ENCODE measurements at places on chromosomes 2 and 18.
A peak's percentile ranks its signal among the peaks of the same experiment; 100 is the strongest.

- no peak for DNase-seq
Measured at GRCh38 chr2:241886840-241887447, 17.4 kb downstream of the RTP5 start.

- no peak for DNase-seq
Measured at GRCh38 chr2:229591611-229592010, 122.7 kb downstream of the DNER start.

DNA sequence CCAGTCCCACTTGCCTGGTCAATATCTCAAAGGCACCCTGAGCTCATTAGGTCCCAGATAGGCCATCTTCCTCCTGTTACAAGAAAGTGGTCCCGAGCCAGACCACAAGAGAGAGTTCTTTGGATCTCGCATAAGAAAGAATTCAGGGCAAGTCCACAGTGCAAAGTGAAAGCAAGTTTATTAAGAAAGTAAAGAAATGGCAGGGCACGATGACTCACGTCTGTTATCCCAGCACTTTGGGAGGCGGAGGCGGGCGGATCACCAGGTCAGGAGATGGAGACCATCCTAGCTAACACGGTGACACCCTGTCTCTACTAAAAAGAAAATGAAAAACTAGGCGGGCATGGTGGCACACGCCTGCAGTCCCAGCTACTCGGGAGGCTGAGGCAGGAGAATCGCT is 10.8 kb upstream of the SMAD7 start:
- no peak for DNase-seq

- DNase-seq = no peak
Measured at GRCh38 chr2:25306777-25307368, 34.9 kb downstream of the DNMT3A start.

- DNase-seq = no peak
Measured at GRCh38 chr2:175976391-175977157, 25.5 kb downstream of the LNPK start.

- no peak for DNase-seq
Measured at GRCh38 chr18:79948719-79949411, 2.6 kb downstream of the SLC66A2 start.

DNA sequence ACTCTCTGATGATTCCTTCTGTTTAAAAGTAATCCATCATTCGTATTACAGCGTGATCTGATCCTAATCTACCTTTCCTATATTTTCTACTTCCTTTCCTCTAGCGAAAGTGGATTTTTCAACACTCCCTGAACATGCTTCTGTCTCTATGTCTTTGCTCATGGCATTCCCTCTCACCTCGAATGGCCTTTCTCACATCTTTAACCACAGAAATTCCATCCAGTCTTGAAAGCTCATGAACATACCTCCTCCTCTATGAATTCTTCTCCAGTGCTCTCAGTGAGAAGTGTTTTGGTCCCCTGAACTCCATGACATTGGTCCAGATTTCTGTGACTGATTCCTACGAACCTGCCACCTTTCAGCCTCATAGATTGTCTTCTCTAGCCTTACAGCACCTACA is 323.2 kb downstream of the RAD51AP2 start:
- DNase-seq = no peak

- no peak for DNase-seq
Measured at GRCh38 chr2:237866101-237866621, 6.7 kb downstream of the RAMP1 start.

DNA sequence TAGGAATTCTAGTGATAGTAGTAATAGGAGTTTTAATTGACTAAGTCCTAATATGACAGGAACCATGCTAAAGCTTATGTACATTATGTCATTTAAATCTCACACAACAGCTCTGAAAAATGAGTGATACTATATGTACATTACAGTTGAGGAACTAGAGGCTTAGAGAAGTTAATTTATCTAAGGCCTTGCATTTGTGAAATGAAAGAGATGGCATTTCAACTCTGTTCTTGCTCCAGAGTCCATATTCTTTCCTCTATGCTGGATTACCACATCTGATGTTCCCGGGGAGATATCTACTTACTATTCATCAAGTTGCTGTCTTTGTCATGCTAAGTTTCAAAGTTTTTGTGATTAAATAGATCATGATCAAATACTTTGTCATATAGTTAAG is 5.7 kb downstream of the AGPS start:
- DNase-seq = no peak

- no peak for DNase-seq
Measured at GRCh38 chr2:231357048-231357447, 38.5 kb upstream of the B3GNT7 start.

DNA sequence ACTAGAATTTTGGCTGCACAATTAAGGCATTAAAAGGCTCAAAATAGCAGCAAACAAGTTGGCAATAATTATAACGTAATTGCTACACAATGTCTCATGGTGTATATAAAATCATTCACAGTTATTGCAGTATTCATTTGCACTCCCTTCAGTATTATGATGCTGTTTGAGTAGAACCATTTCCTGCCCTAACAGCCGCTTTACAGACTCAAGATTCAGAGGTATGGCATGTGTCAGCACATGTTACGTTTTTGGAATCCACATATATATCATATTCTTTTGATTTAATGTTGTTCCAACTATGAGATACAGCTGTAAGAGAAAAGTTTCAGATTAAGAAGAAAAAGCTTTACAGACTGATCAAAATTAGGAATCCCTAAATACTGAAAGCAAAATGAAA is 56.3 kb upstream of the NCKAP5 start:
- no peak for DNase-seq

GRCh38 chr2:20135631-20136050 is 84.2 kb upstream of the LAPTM4A start:
- no peak for DNase-seq

GRCh38 chr18:43870626-43871025 is 593.3 kb upstream of the SYT4 start:
- DNase-seq = no peak

GRCh38 chr2:163919717-163920116 is 183.9 kb upstream of the FIGN start:
- no peak for DNase-seq

DNA sequence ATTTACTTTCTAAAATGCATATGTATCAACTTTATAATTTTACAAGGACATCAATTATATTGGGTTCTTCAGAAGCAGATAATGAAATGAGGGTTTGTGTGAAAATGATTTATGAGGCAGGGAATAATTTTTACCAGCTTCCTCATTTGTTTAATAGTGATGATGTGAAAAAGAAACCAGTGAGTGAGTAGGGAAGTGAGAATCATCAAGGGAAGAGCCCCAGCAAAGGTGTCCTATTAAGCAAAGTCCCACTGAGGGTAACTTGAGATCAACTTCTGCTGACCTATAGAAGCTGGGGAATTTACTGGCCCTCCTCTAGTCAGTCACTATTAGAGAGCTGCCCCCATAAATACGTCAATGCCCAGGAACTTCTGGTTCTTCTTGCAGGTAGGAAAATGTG is 266.8 kb upstream of the LYPD1 start:
- DNase-seq = no peak

DNA sequence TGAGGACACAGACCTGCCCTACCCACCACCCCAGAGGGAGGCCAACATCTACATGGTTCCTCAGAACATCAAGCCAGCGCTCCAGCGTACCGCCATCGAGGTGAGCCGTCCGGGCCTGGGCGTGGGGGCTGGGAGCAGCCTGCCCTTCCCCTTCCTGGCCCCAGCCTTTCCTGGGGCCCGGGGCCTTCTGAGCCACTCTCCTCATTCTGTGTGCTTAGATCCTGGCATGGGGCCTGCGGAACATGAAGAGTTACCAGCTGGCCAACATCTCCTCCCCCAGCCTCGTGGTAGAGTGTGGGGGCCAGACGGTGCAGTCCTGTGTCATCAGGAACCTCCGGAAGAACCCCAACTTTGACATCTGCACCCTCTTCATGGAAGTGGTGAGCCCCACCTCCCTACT is 157.9 kb downstream of the DYSF start:
- no peak for DNase-seq

- DNase-seq = no peak
Measured at GRCh38 chr2:234768608-234769196, 183.1 kb upstream of the SH3BP4 start.

DNA sequence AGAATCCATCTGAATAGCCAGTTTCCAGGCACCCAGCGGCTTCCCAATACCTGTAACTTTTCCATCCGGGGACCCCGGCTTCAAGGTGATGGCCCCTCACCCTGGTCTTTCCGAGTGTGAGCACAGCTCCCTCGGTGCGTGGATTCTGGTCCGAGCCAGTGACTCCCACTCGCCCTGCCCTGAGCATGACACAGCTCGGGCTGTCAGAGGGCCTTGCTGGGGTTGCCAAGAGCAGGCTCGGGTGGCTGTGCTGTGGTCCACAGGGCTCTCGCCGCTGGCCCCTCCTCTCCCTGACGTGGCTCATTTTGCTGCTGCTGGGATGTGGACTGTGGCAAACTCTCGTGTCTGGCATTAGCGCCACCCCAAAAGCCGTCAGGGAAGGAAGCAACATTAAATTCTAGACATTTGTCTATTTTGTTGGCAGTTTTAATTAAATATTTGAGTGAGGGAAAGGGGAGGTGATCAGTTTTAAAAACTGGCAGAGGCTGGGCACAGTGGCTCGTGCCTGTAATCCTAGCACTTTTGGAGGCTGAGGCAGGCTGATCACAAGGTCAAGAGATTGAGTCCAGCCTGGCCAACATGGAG is 5.6 kb upstream of the ESPNL start:
- DNase-seq = no peak

DNA sequence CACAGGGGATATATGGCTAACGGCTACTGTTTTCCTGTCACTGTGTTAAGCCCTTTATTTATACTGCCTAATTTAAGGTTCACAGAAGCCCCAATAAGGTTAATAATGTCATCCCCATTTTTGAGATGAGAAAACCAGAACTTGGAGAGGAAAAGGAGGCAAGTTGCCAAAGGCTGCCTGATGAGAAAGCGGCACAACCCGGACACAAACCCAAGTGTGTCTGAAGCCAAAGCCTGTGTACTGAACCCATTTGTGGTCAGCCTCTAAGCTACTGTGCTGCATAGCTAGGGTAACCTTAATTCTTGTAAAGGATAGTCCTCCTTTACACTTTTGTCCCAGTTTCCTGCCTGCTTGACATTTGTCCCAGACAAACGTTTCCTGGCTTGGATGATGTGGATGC is 954.7 kb upstream of the FANCL start:
- DNase-seq = no peak

- no peak for DNase-seq
Measured at GRCh38 chr2:24749069-24749691, 44.0 kb downstream of the PTRHD1 start.

DNA sequence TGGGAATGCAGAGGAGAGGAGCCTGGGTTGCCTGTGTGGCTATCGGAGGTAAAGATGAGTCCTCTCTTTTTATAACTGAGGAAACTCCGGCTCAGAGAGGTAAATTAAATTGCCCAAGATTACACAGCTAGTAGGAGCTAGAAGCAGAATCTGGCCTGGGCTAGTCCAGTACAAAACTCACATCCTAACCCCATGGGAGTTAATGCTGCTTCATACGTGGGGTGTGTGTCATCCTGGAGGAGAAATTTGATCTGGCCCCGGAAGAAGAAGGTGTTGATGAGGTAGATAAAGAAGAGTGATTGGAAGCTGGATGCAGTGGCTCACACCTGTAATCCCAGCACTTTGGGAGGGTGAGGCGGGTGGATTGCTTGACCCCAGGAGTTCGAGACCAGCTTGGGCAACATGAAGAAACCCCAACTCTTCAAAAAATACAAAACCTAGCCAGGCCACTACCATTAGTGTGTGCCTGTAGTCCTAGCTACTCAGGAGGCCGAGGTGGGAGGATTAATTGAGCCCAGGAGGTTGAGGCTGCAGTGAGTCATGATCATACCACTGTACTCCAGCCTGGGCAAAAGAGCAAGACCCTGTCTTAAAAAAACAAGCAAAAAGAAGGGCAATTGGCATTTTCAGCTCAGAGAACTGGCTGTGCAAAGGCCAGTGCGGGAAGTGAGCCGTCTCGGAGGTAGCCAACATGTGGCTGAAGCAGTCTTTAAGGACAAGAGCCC is 33.7 kb downstream of the CTIF start:
- no peak for DNase-seq

DNA sequence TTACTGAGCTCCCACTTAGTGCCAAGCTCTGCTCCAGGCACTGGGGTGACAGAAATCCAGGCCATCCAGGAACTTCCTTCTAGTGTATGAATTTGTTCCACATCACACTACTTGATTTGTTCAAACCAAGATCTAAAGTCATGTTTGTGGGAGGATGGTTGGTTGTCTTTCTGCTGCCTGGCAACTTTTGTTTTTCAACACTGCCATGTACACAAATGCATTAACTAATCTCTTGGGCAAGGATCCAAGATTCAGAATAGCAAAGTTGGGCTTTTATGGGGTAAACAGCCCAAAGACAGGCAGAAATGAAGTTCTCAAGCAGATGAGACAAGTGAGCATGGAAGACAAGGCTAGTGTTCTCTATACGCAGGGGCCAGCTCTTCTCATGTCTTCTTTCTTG is 53.4 kb upstream of the PROKR1 start:
- no peak for DNase-seq

DNA sequence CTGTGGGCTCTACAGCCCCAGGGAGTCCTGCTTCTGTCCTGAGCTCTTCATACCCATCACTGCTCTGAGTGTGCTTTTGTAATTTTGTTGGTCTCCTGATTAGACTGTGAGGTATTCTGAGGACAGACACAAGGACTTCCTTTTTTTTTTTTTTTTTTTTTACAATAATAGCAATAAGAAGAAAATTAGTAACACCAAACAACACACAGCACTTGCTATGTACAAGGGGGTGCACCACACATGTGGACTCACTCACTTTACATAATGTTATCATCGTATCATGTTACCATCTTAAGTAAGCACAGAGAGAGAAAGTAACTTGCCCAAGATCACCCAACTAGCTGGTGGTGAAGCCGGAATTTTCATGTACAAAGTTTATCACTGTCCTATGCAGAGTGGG is 34.6 kb downstream of the MBP start:
- peak; percentile 1 for DNase-seq

GRCh38 chr2:95526360-95527341 is 42.1 kb upstream of the TRIM43B start:
- DNase-seq = peak; percentile 69

DNA sequence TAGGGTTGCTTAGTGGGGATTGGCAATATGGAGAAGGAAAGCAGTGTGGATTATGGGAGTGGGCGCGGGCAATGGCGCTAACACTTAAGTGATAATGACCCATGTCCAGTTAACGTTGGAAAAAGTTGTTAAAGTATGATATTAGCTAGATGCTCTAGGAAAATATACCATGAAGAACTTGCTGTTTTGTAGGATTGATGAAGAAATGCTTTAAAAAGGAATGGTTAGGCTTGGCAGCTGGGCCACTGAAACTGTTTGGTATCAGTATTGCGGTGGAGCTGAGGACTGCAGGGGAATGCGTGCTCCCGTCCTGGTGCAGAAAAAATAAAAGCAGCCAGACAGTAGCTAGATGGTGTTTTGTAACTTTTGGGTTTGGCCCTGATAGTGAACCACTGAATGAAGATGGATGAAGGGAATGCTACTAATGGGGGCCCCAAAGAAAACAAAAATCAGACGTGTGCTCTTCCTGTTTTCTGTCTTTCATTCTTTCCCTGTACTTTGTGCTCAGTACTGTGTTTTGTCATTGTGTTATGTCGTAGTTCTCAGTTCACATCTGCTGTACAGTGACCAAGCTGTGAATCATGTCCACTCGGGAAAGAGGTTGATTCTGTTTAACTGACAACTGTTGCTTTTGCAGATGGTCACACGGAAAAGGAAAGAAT is 999 bp downstream of the INSIG2 start:
- peak; percentile 50 for DNase-seq

All from NCI-H526 treated with DMSO at 0.1 percent for 48 hours (cell line).